ENCODE measurements at places on chromosomes 4 and X.

DNA sequence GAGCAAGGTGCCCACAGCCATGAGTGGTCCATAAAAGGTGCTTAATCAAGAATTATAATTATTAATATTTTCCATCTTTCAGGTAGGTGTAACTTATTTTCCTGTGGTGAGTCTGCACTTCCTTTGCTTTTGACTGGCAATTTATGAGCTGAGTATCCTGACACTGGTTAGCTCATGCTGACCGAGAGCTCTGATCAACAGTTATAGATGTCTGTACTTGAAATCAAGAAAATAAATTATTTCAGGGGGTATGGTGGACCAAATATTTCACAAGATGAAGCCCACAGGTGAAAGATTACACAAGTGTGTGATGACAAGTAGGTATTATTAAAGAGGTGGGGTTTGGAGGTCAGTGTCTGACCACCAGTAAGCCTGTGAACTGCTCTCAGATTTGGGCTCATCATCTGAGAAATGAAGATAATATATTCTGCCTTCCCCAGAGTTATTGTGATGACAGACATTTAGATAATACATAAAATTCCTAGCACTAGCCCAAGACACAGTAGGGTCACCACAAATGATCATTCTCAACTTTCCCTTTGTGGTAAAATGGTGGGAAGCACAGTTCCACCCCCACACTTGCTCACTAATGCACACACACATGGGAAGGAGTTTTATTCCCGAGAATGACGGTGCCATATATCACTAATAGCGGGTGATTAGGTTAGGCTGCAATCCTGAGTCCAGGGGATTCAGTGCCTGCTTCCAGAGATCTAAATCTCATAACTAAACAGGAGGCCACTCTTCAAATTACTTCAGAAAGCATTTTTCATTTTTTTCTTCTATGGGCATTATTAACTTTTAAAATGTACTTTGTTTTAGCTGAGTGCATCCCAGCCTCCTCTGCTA lies 34.0 kb upstream of the PACRGL start:
- no peak for DNase-seq

DNA sequence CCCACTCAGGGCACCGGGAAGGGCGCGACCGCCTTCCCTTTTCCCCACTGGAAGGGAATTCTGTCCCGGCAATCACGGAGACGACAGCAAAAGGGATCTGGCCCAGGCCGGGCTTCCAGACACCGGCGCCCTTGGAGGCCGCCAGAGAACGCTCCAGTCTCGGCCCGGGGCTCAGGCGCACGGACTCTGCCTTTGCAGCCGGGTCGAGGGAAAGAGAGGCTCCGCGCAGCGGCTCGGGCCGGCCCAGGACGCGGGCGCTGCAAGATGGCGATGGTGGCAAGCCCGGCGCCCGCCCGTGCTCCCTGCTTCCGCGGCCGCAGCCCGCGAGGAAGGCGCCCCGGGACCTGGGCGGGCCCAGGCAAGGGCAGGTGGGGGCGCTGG lies 1.1 kb downstream of the CTBP1 start:
- DNase-seq: no peak

GRCh38 chrX:119226446-119226845 lies 9.6 kb upstream of the PGRMC1 start:
- no peak for DNase-seq

DNA sequence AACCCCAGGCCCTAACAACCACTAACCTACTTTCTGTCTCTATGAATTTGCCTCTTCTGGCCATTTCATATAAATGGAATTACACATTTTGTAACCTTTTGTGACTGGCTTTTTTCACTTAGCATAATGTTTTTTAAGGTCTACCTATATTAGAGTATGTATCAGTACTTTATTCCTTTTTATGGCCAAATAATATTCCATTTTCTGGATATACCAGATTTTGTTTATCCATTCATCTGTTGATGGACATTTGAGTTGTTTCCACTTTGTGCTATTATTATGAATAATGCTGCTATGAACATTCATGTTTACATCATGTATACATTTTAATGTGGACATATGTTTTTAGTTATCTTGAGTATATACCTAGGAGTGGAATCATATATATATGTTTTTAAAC lies 35.5 kb downstream of the REPS2 start:
- no peak for DNase-seq

DNA sequence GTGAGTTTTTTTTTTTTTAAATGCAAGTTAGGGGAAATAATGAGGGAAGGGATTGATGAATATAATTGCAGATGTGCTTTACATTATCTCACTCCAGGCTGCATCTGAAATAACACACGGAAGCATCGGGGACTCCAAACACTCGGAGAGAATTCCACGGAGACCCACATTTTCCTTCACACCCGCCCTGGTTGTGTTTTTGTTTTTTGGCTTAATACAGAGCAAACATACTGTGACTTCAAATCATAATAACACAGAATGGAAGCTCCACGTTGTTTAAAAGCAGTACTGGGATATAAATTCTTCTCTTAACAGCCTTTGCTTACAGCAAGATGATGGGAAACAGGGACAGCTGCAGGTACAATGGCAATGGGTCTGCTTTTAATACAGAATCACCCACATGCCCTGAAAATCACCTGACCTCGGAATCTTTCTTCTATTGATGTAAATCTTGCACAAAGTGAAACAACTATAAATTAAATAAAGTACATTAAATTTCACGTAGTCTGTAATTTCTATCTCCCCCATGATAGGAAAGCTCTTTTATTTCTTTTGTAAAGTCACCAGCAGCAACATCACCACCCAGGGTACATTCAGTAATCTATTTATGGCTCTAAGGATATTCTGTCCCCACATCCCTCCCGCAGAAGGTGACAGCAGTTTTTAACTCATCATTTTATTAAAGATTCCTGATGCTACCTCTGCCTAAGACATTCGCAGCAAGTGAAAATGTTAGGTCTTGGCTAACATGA lies 119.3 kb downstream of the ZNF827 start:
- no peak for DNase-seq

- DNase-seq: peak; percentile 81
These were observed 28.2 kb downstream of the SULT1E1 start for GRCh38 chr4:69831646-69832325.

- DNase-seq: no peak
These were observed 56.3 kb downstream of the SHROOM2 start for GRCh38 chrX:9842541-9842940.

DNA sequence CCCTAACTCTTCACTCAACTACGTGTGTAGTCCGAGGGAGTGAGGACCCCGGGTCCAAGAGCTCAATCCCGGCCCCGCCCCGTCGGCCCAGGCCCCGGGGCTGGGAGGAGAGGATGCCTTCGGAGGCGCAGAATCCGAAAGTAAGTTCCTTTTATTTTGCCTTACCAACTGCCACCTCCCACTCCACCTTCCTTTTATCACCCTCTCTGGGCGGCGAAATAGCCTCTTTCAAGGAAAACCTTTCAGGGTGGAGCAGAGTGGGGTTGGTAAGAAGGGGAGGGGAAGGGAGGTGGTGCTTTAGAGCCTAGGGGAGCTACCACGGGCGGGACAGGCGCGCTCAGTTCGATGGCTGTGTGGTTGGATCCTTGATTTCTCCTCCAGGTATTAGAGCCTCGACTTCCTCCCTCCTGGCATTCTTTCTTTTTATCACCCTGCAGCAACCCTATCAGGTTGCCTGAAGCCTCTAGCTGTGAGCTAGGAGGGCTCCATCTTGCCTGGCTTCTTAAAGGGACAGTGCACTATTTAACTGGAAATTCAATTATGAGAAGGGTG lies 191.2 kb downstream of the RRAGB start:
- peak; percentile 1 for DNase-seq
